ENCODE measurements at places on chromosomes 13 and 19.

DNA sequence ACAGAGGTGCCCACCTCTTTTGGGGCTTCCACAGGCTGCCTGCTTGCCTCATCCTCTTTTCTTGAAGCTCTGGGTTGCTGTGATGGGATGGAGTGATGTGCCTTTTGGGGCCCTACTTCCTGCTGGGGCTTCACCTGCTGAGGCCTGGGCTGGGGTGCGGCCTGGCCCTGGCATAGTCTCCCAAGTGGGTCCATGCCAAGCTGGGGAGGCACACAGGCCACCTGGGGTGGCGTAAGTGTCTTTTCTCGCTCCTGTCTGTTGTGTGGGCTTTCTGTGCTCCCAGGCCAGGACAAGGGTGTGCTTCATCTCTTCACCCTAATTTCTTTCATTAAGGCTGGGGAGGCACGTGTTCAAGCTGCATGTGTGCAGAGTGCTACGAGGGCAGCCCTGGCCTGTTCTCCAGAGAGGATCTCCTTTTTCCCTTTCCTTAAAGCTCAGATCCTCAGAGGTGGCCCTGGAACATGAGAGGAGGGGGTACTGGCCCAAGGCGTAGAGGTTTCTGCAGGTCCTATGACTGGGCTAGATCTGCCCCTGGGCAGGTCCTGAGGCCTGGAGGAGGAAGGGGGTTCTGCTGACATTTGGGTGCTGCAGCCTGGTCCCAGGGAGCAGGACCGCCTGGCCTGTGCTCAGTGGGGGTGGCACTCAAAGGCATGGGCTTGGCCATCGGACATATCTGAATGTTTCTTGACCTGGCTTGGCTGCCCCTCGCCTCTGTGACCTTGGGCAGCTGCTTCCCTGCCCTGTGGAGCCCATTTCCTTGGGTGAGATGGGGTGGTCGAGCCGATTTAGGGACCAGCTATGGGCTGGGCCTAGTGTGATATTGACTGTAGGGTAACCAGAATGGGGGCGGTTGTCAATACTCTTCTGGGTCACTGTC is 23.7 kb upstream of the RNF17 start:
- no peak for DNase-seq

- no peak for DNase-seq
Measured at GRCh38 chr19:10625762-10626138, 397 bp downstream of the SLC44A2 start.

DNA sequence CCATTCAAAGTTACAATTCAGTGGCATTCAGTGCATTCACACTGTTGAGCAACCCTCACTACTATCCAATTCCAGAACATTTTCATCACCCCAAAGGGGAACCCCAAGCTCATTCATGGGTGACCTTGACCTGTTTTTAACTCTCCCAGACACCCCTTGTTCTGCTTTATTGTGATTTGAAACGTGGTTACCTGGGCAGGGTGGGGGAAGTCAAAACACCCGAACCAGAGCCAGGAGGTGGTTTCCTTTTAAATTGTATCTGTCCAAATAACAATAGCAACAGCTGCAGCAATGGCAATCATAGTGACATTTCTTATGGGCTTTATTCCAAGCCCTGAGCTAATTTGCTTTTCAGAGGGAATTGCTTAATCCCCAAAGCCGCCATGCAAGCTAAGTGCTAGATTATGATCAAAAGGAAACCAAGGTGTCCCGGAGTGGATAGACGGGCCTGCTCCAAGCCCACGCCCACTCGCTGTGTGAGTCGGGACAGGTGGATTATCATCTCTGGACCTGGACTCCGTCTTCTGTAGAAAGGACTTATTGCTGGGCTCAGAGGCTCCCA is 6.1 kb downstream of the PTGIR start:
- no peak for DNase-seq

DNA sequence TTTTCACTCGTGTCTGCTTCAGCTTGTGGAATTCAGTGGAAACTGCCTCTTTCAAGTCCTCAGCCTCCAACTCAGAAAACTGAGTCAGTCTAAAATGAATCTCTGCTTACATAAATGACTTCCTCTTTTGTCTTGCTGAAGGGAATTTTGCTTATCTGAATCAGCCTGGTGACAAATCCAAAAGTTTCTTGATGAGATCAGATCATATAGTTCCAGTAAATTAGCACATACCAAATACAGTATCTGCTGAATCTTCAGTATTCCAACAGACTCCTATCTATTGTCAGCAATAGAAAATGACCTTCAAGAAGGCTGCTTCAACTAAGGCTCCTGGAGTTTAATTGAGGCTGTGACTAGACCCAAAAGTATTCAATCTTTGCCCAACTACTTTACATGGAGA is 290.0 kb downstream of the MZT1 start:
- no peak for DNase-seq

GRCh38 chr19:49677231-49677900 is at the start of gene PRMT1:
Gene PRMT1 (plus strand): TSS chr19:49677271. CDS start chr19:49677281, 10 bp downstream.
- DNase-seq = no peak

- DNase-seq = peak; percentile 9
Measured at GRCh38 chr13:40271931-40272775, 394.3 kb downstream of the FOXO1 start.

- DNase-seq = no peak
Measured at GRCh38 chr13:88107570-88107969, 436.4 kb downstream of the SLITRK5 start.

GRCh38 chr13:111459803-111460547 is 139.5 kb downstream of the TEX29 start:
- DNase-seq = no peak

GRCh38 chr19:2969104-2969504 is 8.3 kb upstream of the TLE6 start:
- DNase-seq = no peak

- no peak for DNase-seq
Measured at GRCh38 chr19:2587001-2587719, 111.2 kb downstream of the GADD45B start.

DNA sequence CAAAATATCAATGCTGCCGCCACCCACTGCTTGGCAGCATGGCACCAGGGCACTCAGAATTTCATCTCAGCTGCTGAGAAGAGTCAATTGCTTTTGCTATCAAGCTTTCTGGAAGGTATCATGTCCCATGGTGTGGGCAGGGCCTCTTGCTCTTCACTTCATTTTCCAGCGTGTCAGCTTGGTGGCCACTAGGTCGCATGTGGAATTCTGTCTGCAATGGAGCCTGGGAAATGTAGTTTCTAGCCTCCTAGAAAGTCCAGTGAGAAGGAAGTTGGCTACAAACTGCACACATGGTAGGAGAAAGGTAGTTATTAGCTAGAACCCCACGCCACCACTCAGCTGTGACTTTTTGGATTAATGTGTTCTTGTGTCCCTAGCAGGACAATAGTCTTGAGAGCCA is 105.3 kb downstream of the MYO16 start:
- DNase-seq = no peak

DNA sequence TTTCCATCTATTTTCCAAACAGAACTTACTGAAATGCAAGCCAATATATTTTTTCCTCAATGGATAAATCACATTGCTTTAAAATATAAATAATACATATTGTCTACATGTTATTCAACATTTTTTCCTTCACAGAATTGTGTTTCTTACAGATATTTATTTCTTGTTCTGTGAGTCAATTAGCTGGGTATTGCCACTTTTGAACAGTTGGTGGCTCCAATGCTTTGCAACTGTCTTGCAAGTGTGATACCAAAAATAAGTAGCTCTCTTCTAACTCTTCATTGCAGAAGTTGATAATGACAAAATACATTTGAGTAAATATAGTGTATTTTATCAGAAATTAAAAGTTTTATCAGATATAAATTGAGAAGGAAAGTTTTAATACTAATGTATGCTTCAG is 17.1 kb upstream of the GPC5 start:
- no peak for DNase-seq

DNA sequence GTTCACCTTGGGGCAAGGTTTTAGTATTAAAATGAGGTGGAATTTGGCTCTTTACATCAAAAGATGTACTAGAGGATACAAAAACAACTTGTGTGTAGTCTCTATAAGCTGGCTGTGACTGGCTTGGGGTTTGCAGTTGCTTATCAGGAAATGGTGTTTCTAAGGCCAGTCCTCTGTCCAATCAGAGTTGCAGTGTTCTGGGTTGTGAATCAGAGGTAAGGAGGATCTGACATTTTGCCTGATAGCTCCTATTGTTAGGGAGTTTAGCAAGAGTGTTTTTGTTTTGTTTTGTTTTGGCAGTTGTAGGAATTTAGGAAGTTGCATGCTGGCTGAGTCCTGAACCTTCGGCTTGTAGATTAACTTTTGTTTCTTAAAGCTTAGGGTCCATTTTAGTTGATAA is 20.1 kb upstream of the ESD start:
- no peak for DNase-seq

GRCh38 chr19:42345191-42345812 is 19.9 kb downstream of the MEGF8 start:
- no peak for DNase-seq

DNA sequence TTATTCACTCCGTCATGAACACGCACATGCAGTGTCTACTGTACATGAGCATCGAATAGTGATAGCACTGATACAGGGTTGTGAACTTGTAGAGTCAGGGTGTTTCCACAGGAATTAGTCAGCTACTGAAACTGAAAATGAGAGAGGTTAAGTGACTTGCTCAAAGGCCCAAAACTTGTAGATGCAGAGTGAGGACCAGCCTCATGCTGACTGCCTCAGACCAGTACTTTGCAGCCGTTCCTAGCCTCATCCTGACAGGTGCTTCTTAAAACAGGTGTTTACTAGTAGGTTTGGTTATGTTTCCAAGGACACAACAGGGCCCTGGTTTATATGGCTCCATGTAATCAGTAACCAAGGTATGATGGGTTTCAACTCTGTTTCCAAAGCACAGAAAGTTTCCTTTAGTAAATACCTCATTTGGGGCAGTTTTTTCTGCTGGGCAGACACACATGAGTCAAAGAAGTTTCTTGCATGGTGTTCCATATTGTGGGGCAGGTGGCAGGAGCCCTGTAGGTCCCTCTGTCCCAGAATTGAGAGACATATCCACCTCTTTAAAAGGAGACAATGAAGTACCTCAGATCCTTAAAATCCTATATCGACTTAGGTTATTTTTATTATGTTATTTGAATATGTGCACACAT is 16.0 kb downstream of the FGF9 start:
- no peak for DNase-seq

- no peak for DNase-seq
Measured at GRCh38 chr19:34712395-34713261, 21.4 kb upstream of the ZNF181 start.

DNA sequence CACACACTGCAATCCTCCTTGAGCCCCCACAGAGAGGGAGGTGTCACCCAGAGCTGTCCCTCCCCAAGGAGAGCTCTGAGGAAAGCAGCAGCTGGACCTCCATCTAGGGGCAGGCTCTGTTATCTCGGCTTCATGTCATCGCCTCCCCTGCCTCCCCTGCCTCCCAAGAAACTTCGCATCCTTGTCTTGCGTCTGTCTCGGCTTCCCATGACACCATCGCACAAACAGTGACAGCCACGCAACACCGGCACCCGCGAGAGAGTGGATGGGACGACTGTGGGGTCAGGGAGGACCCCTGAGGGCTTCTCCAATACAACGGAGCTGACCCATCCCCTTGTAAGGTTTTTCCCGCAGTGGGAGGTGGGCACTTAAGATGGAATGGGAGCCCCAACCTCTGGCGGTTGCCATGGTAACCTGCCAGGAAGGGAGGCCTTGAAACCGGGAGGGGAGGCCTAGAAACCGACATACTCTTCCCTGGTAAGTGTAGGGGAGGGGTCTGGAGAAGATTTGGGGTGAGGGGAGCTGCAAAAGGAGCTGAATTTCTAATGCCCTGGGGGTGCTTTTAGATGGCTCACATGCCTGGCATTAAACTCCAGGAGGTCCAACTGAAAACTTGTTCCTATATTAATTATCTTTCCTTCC is 16.3 kb downstream of the TLE2 start:
- DNase-seq = no peak

DNA sequence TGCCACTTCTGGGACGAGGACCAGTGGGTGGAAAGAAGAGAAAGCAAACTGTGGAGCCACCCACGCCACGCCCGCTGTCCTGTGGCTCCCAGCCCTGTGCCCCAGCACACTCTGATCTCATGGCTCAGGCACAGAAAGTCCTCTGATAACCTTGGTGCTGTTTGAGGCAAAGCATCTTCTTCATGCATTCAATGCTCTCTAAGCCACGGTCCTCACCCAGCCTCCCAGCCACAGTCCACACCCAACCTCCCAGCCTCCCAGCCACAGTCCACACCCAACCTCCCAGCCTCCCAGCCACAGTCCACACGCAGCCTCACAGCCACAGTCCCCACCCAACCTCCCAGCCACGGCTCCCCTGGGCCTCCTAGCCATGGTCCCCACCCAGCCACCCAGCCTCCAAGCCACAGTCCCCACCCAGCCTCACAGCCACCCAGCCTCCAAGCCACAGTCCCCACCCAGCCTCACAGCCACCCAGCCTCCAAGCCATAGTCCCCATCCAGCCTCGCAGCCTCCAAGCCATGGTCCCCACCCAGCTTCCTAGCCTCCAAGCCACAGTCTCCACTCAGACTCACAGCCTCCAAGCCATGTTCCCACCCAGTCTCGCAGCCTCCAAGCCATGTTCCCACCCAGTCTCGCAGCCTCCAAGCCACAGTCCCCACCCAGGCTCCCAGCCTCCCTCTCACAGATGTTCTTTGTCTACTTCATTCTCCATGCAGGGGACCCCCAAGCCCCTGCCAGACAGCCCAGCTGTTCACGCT is 74.9 kb downstream of the SOX1 start:
- DNase-seq = no peak

DNA sequence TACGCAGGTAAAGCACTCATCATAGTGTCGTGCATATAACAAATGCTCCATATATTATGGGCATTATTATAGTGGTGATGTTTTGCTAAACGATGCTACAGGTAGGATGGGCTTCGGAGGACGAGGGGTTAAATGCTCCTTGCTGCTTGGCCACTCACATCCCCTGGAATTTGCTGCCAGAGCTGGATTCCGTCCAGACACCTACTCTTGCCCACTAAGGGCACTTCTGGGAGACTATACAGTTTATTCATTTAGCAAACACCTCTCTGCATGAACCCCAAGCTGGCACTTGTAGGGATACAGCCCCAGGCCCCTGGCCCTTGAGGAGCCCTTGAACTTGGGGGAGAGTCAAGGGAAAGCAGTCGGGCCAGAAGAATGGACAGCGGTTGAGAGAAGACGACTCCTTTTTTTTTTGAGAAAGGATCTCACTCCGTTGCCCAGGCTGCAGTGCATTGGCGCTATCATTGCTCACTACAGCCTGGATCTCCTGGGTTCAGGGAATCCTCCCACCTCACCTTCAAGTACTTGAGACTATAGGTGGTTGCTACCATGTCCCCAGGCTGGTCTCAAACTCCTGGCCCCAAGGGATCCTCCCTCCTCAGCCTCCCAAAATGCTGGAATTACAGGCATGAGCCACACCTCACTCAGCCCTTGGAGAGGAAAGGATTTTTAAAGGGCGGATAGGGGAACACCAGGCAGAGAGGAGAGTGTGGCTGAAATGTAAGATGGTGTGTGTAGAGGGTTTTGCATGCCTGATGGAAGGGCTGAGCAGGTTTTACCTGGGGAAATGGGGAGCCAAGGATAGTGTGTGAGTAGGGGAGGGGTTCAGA is 1.1 kb upstream of the MRPL34 start:
- DNase-seq = no peak

GRCh38 chr19:39937094-39937720 is 2.8 kb upstream of the FCGBP start:
- DNase-seq = no peak

Measured in stimulated activated CD8-positive, alpha-beta memory T cell treated with anti-CD3 and anti-CD28 coated beads, Interleukin-4, amount 100 ng/mL, for 1 hour (primary cell).